ENCODE measurements at places on chromosomes 7 and 10.
A peak's percentile ranks its signal among the peaks of the same experiment; 100 is the strongest.

GRCh38 chr10:128528167-128528566 is 401.9 kb upstream of the MKI67 start:
- DNase-seq, result no peak

- DNase-seq, result no peak
Measured at GRCh38 chr7:27802999-27803398, 63.0 kb downstream of the TAX1BP1 start.

GRCh38 chr7:13850185-13850752 is 139.2 kb downstream of the ETV1 start:
- peak; percentile 26 for DNase-seq

GRCh38 chr10:69684981-69685353 is 54.9 kb downstream of the FAM241B start:
- no peak for DNase-seq

DNA sequence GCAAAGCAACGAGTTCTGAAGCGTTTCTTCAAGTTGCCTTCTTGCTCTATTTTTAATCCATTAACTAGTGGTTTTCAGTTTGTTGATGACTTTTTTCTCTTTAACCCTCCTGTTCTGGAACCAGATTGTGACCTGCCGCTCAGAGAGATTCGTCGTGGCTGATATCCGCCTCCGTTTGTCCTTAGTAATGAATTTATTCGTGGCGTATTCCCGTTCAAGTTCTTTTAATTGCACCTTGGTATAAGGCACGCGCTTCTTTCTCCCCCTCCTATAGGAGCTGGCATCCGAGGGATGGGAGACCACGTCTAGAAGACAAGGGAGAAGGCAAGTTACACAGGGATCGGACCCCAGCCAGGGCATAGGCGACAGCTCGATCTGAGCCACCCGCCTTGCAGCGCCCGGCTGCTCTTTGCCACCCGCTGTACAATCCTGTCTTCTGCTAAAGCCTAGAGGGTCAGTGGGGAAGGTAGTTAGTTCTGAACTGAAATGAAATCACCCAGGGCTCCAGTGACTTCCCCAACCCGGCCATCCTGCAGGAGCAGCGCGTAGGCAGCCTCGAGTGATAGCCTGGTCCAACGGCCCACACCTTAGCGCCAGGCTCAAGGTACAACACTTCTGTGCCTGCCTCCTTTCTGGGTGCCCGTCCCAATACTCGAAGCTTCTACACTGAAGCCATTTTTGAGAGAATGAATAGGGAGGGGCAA is 1.6 kb downstream of the HOXA13 start:
- no peak for DNase-seq

DNA sequence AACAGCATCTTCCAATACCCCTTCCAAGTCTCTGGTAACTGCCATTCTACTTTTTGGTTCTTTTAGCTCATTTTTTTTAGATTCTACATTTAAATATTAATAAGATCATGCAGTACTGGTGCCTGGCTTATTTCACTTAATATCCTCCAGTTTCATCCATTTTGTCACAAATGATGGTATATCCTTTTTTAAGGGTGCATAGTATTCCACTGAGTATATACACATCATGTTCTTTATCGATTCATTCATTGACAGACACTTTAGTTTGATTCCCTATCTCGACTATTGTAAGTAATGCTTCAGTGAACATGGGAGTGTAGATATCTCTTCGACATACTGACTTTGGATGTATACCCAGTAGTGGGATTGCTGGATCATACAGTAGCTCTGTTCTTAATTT is 89.7 kb downstream of the CCDC3 start:
- DNase-seq, result no peak

DNA sequence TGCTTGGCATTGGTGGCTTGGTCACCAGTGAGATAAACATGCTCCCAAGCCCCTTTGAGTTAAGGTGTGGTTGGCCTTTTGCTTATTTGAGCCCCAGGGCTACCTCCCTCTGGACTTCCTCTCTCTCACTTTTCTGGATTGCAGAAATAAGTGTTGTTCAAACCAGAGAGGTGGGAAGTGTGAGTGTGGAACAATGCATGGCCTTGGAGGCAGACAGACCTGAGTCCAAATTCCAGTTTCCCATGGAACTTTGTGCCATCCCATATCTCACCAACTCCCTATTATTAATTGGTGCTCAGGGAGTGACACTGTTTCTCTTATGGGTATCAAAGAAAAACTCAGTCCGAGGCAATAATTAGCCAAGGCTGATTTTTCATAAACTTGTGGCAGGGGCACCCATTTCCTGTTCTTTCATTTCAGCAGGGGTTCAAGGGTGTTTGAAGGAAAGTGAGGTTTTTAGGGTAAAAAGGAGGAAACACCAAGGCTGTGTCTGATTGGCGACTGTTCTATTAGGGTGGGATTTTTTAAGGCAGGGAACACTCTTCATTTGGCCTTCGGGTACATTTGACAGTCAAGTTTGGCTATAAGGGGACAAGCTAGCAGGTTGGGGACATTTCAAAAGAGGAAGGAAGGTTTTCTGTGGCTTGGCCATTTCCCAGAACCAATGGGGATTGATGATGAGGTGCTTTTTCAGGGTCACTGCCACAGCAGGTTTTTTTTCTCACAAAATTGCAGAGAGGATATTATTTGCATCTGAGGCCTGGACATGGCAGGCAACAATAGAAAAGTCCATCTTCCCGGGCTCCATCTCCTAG is 148.8 kb upstream of the NPY start:
- no peak for DNase-seq

GRCh38 chr10:61071580-61071979 is 127.6 kb upstream of the RHOBTB1 start:
- DNase-seq, result no peak

GRCh38 chr10:117398029-117398428 is 22.8 kb upstream of the PDZD8 start:
- no peak for DNase-seq

- no peak for DNase-seq
Measured at GRCh38 chr7:70113536-70113935, 515.3 kb downstream of the AUTS2 start.

- DNase-seq, result no peak
Measured at GRCh38 chr10:64014281-64014680, 493.1 kb downstream of the REEP3 start.

- DNase-seq, result no peak
Measured at GRCh38 chr7:21944616-21945453, 864 bp downstream of the CDCA7L start.

GRCh38 chr7:8115547-8116402 is 146.2 kb downstream of the ICA1 start:
- DNase-seq, result no peak

DNA sequence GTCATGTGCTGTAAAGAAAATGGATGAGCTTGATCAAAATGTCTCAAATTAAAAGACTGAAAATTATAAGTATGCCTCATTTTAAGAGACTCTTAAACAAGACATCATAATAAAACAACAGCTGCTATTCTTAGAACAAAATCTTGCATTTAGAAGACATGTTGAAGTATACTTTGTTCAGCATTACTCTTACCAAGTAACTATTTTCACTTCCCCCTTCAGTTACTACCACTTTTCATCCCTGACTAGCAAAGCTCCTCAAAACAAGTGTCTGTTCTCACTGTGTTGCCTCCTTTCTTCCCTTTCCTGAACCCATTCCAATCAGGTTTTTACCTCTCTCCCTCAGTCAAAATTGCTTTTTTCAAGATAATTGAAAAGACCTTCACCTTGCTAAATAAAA is 31.6 kb downstream of the ELAPOR2 start:
- DNase-seq, result no peak

GRCh38 chr7:116021237-116021636 is 9.3 kb downstream of the TFEC start:
- no peak for DNase-seq

GRCh38 chr7:44978511-44979366 is at the start of gene MYO1G:
TSS of gene MYO1G (minus strand) at chr7:44979015. CDS start at chr7:44978961, 54 bp downstream.
- no peak for DNase-seq

- no peak for DNase-seq
Measured at GRCh38 chr10:44340557-44340956, 44.3 kb downstream of the CXCL12 start.

- no peak for DNase-seq
Measured at GRCh38 chr10:15344876-15345285, 26.2 kb downstream of the FAM171A1 start.

- no peak for DNase-seq
Measured at GRCh38 chr10:48626986-48627731, 22.3 kb upstream of the ARHGAP22 start.

- no peak for DNase-seq
Measured at GRCh38 chr10:31358688-31359330, 39.8 kb downstream of the ZEB1 start.

DNA sequence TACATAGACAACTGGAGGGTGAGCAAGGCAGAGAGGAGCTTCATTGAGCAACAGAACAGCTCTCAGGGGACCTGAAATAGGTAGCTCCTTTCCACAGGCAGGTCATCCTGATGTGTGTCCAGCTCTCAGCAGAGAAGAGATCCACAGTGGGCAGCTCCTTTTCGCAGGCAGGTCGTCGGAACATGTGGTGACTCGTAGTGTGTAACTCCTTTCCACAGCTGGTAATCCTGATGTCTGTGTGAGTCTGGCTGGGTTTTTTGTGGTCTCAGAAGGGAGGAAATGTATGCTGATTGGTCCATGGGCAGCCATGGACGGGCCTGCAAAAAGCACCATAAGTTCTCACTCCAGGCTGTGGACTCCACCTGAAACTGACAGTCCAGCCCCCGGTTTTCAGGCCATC is 24.4 kb upstream of the TES start:
- no peak for DNase-seq

GRCh38 chr7:85424298-85424697 is 237.4 kb upstream of the SEMA3D start:
- DNase-seq, result no peak

GRCh38 chr10:35640951-35641675 is 983 bp downstream of the FZD8 start:
- no peak for DNase-seq

GRCh38 chr7:150909200-150909995 is 57.1 kb downstream of the AOC1 start:
- no peak for DNase-seq

DNA sequence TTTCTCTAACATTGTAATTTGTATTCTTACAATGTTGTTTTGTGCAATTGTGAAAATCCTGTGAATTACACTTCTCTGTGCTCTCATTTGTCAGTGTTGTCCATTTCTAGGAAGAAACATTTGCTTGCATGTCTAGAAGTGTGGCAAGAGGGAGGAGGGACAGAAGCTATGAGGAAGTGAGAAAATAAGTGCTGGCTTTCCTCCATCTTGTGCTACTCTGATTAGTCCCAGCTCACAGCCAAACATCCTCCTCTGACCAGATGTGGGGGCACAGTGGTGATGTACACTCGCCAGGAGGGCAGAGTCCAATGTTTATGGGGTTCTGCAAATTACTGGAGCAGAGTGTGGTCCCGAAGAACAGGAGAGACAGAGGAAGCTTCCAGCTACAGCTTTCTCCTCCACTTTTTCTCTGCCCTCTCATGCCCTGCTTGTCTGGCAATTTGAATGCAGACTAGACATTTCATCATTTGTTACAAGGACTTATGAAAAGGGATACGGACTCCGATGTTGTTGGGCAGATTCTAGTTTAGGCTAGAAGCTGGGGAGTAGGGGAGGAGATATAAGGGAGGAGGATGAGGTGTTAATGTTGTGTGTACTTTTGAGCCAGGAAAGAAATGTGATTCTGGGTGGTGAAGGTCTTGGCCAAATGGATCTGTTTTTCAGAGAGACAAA is 131.0 kb upstream of the C1GALT1 start:
- DNase-seq, result no peak

- peak; percentile 55 for DNase-seq
Measured at GRCh38 chr10:70558871-70559810, 43.4 kb downstream of the PRF1 start.

DNA sequence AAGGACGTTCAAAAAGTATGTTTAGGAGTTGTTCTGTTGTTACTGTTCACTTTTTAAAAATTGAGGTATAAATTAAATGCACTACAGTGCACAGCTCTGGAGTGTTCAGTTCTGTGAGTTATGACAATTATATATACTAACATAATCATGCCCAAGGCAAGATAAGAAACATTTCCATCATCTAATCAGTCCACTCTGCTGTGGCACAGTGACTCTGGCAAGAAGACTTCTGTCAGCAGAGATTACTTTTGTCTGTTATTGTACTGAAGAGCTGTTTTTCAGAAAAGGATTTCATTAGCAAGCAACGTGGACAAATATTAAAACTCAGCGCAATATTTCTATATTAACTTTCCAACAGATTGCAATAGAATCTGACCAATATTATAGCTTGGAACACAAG is 32.0 kb downstream of the ICA1 start:
- no peak for DNase-seq

GRCh38 chr10:120688928-120689327 is 162.2 kb upstream of the WDR11 start:
- DNase-seq, result no peak

- no peak for DNase-seq
Measured at GRCh38 chr7:51031216-51031615, 248.5 kb upstream of the GRB10 start.

- no peak for DNase-seq
Measured at GRCh38 chr7:39528849-39529248, 37.4 kb upstream of the YAE1 start.

GRCh38 chr10:57222603-57223002 is 861.5 kb upstream of the ZWINT start:
- DNase-seq, result no peak

DNA sequence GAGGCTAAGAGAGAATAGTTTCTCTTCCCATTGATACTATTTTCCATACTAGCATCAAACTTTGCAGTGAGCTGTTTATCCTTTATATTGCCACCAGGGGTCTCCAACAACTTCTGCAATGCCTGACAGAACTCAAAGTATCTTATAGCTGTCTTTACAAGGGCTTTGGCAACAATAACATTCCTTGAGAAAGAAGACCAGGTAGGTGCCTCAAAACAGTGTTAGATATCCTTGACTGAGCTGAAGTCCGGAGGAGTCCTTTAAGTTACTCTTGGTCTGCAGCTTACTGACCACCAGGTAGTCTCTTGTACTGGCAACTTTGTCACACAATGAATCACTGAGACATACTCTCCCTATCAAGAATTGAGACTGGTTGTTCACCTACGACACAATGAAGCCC is 30.0 kb upstream of the TES start:
- no peak for DNase-seq

DNA sequence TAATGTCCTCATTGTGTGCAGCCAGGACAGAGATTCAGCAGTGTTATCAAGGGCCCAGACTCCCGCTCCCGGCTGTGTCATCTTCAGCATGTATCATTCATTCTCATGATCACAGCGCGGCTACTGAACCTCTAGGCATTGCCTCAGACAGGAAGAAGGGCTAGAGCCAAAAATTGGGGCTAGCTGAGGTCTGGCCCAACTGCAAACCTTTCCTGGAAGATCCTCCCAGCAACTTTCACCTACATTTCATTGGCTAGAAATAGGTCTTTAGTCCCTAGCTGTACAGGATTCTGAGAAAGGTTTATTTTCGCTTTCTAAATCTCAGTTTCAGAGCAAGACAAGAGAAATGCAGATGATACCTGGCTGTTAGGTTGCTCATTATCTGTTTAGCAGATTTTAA is 81.9 kb downstream of the CREM start:
- no peak for DNase-seq

GRCh38 chr7:89563597-89563996 is 590.7 kb upstream of the STEAP1 start:
- DNase-seq, result no peak

- no peak for DNase-seq
Measured at GRCh38 chr7:106639476-106640334, 21.3 kb downstream of the CCDC71L start.

Measured in stimulated activated CD4-positive, alpha-beta T cell treated with anti-CD3 and anti-CD28 coated beads, Interleukin-1b, Interleukin-23, amount 100 ng/mL, for 24 hours (primary cell).